Stimulated activated CD8-positive, alpha-beta memory T cell treated with anti-CD3 and anti-CD28 coated beads, Interleukin-12 subunit alpha, Interleukin-12 subunit beta, amount 100 ng/mL, for 4 hours (primary cell): ENCODE measurements at places on chromosomes 5 and 9.

DNA sequence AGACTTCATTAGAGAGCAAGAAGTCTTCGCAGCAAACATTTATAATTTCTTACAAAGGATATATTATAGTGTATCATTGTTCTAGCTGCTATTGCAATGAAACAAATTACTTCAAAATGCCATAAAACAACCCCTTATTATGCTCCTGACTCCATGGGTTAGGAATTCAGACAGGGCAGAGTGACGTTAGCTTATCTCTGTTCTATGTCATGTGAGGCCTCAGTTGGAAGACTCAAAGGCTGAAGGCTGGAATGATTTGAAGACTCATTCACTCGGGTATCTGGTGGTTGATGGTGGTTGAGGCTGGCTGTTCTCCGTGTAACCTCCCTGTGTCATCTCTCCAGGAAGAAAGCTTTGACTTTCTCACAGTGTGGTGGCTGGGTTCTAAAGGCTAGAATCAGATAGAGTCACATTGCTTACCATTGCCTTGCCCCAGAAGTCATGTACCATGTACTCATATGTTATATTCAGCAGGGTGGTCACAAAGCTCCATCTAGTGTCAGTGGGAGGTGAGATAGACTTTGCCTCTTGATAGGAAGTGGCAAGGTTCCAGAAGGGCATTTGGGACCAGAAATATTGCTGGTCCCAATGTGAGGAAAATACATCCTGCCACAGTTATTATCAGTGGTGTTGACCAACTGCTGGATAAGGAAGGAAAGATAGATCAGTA, 226.9 kb downstream of the TMEM38B start:
- no peak for DNase-seq

GRCh38 chr5:57137401-57137800, 36.5 kb upstream of the GPBP1 start:
- no peak for DNase-seq

- no peak for DNase-seq
These were observed 451 bp downstream of the LPAR1 start for GRCh38 chr9:111037708-111038330.

DNA sequence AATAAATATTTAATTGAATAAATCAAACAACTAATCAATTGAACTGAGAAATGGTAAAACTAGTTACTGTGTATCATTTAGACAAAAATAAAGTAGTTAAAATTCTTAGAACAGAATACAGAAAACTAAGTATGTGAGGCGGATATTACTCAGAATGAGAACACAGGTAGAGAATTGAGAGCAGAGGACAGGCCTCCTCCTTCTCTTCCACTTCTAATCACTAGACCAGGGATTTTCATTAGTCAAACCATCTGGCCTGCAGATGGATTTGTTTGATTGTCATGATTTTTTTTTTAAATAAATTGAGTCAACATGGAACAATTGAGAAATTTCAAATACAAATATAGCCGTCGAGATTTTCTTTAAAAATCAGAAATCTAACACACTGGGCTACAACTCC, 198.6 kb upstream of the HMHB1 start:
- DNase-seq, result no peak

GRCh38 chr5:100708645-100709171, 173.5 kb downstream of the FAM174A start:
- DNase-seq, result no peak

DNA sequence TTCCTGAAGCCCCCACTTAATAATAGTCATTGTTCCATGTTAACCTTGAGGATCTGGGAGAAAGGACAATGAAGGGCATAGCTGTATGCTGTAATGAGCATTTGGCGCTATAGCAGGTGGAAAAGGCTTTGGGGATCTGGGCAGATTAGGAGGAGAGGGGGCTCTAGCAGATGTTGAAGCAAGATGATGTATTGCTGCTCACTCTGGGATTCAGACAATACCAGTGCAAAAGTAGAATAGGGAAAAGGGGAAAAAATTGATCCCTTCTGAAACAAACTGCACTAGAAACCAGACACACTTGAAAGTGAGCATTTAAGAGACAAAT, 575.3 kb upstream of the MEF2C start:
- no peak for DNase-seq

DNA sequence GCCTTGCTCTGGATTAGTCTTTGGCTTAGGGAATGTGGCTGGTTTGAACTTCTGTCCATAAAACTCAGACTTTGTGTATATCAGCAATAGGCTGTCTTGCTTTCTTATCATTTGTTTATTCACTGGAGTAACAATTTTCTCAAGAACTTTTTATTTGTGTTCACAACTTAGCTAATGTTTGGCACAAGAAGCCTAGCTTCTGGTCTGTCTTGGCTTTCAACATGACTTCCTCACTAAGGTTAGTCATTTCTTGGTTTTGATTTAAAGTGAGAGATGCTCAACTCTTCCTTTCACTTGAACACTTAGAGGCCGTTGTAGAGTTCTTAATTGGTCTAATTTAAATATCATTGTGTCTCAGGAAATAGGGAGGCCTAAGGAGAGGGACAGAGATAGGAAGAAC, 4.9 kb downstream of the FBXO38 start:
- no peak for DNase-seq

- DNase-seq, result no peak
These were observed 51.0 kb upstream of the FGF10 start for GRCh38 chr5:44440186-44440585.

DNA sequence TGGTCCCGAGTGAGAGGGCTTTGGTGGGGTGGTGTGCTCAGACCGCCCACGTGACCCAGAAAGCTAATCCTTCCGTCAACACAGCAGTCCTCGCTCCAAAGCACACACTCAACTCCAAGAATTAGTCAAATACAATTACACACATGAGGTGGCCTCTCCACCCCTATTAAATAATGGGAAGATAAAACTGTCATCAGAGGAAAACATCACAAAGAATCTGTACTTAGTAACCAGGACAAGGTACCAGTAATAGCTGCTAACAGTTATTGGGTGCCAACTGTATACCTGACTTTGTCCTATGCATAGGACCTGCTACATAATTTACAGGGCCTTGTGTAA, 222.8 kb downstream of the HSPA4 start:
- no peak for DNase-seq

- DNase-seq, result no peak
These were observed 56.1 kb downstream of the GAPVD1 start for GRCh38 chr9:125317704-125318103.

DNA sequence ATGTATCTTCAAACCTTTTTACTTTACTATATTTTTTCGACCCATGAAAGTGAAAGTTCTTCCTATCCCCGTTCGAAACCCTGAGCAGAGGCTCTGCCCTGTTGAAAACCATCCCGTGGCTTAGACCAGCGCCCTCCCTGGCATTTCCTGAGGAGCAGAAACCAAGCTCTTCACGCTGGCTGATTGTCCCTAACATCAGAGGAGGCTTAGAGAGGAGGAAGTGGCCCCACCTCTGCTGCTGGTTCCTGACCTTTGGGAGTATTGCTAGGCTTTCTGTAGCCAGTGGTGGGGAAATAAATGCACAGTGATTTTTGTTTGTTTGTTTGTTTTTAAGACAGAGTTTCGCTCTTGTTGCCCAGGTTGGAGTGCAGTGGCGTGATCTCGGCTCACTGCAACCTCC, 4.2 kb upstream of the PTGES start:
- DNase-seq, result no peak

DNA sequence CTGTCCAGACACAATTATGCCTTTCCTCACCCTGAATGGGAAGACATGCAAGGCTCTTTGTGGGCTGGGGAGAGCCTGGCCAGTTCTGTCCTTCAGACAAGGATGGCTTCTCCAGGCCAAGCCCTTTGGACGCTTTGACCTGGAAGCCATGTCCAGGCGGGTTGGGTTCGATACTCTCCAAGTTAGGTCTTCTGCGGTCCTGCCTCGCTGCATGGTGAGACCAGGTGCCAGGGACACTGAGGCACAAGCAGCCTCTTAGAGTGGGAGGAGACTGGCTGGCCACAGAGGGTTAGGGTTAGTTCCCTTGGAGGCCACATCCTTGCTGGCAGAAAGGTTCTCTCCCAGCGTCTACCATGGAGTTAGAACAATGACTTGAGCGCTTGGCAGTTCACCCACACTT, 67.6 kb downstream of the SHB start:
- no peak for DNase-seq
